ENCODE measurements at places on chromosomes 16 and 17. TPM values are rescaled to one million over a fixed set of nuclear protein-coding genes. Genes with fewer than 3 reads are reported as not detected.

Gene CCL7
- 0.50 TPM for polyA plus RNA-seq

- H3K4me3 ChIP-seq: no peak overlapping the region
Measured at GRCh38 chr17:72099919-72100318, 20.9 kb upstream of the SOX9 start.

- no peak overlapping the region for H3K4me3 ChIP-seq
- H3K27ac ChIP-seq: no peak overlapping the region
- H3K4me1 ChIP-seq: peaks cover 22% of the 10 kb centered on the region
- H3K27me3 ChIP-seq: no peaks in the 10 kb centered on the region
- DNase-seq: no peak
Measured at GRCh38 chr16:383326-384051, 1.7 kb upstream of the PGAP6 start.

DNA sequence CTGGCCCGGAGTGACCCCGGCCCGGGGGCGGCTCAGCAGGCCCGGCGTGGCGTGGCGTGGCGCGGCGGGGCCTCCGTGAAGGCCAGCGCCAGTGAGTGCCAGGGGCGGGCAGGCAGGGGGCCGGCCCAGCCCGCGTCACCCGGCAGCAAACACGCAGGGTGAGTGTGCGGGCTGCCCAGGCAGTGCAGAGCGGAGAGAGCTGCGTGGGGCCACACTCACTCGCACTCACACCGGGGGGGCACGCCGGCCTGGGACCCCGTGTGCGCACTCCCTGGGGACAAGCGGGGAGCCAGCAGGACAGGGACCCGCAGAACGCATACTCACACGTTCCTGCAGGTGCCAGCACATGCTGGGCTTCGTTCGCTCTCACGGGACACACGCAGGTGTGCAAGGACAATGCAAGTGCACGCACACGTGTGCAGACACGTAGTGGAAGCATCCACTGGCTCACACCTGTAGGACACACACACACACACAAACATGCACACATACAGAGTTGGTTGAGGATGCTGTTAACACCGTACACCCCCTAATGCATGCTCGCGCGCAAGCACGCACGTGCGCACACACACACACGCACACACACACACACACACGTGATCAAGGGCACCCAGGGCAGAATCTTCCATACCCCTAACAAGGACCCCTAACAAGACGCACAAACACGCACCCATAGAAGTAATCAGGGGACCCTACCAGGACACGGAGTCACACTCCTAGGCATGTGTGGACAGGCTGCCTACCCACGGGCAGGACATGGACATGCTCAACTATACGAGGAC, 7.7 kb downstream of the USP6 start:
- H3K36me3 ChIP-seq: no peaks in the 10 kb centered on the region
- no peaks in the 10 kb centered on the region for H3K4me1 ChIP-seq
- H3K4me3 ChIP-seq: no peak overlapping the region

DNA sequence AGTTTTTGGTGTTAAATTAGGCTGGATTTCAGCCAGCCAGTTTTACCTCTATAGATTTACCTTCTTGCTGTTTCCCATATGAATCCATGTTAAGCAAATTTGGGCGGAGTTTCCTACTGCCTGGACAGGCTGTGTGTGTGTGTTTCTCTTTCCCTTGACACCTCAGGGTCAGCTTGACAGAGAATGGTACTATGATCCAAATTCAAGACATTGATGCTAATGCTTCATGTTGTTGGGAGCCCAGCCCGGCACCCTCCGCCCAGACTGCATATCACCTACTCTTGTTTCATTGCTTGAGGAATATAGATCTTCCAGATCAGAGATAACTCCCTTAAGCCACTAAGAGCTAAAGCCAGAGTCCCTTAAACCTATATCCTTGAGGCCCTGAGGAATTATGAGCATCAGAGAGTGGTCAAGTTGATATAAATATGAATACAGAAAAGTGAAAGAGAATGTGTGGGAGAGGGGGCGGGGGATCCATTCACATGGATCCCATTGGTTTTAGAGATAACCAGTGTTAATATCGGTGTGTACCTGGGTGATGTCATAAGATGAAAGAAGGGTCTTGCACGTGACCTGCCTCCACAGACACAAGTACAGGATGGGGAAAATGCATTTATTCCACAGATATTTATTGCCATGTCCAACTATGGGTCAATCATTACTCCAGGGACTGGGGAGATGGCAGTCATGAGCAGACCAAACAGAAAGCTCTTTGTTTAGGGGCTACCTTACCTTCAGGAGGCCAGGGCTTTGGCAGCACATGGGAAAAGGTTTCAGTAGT, 69.7 kb downstream of the WIPI1 start:
- H3K36me3 ChIP-seq: no peaks in the 10 kb centered on the region
- no peak overlapping the region for H3K4me3 ChIP-seq
- DNase-seq: no peak
- no peaks in the 10 kb centered on the region for H3K4me1 ChIP-seq
- H3K27me3 ChIP-seq: no peaks in the 10 kb centered on the region
- H3K27ac ChIP-seq: no peak overlapping the region

DNA sequence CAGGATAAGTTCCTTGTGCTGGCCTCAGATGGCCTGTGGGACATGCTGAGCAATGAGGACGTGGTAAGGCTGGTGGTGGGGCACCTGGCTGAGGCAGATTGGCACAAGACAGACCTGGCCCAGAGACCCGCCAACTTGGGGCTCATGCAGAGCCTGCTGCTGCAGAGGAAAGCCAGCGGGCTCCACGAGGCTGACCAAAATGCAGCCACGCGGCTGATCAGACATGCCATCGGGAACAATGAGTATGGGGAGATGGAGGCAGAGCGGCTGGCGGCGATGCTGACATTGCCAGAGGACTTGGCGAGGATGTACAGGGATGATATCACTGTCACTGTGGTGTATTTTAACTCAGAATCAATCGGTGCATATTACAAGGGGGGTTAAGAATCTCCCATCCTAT, 5.2 kb downstream of the PDP2 start:
- H3K27ac ChIP-seq: no peak overlapping the region
- peaks cover 19% of the 10 kb centered on the region for H3K36me3 ChIP-seq
- no peak overlapping the region for H3K4me3 ChIP-seq
- H3K27me3 ChIP-seq: no peaks in the 10 kb centered on the region

Gene PFN1
- polyA plus RNA-seq: 2,484 TPM
